ENCODE measurements at places on chromosomes 2 and 18.

- no peak for DNase-seq
- H3K4me3 ChIP-seq, result no peak overlapping the region
- H3K4me1 ChIP-seq, result no peaks in the 10 kb centered on the region
- H3K27me3 ChIP-seq, result peaks cover 37% of the 10 kb centered on the region
Observed at GRCh38 chr2:103873716-103874351, 980.1 kb upstream of the POU3F3 start.

DNA sequence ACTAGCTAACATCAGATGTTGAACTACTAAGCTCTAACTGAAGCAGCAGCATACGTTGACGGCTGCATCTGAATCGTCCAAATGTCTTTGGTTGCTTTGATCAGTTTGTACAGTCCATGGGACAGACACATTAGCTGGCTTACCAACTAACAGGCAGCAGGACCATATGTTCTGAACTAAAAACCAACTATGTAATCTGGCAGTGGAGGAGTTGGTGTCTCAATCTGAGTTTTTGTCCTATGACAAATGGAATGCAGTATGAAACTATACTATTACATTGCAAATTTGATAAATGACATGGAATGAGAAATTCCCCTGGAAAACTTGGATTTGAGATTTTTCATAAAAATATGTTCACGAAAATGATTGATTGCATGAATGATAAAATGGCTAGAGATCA is 79.5 kb downstream of the EPHA4 start:
- H3K36me3 ChIP-seq, result no peaks in the 10 kb centered on the region
- no peak overlapping the region for H3K27ac ChIP-seq
- no peak overlapping the region for H3K4me3 ChIP-seq

- 0 out of 2 replicates have a peak, but pooled peaks cover 3% of the 10 kb centered on the region for H3K36me3 ChIP-seq
- no peak overlapping the region for H3K27ac ChIP-seq
- no peak overlapping the region for H3K4me3 ChIP-seq
- no peak for DNase-seq
Observed at GRCh38 chr2:241499146-241499965, 9.0 kb downstream of the STK25 start.

GRCh38 chr2:241729868-241730267 is 4.6 kb upstream of the D2HGDH start:
- no peak for DNase-seq
- no peaks in the 10 kb centered on the region for H3K36me3 ChIP-seq
- H3K27ac ChIP-seq, result no peak overlapping the region
- no peaks in the 10 kb centered on the region for H3K27me3 ChIP-seq
- no peak overlapping the region for H3K4me3 ChIP-seq

- H3K36me3 ChIP-seq, result no peaks in the 10 kb centered on the region
- no peaks in the 10 kb centered on the region for H3K4me1 ChIP-seq
- no peak overlapping the region for H3K4me3 ChIP-seq
- no peak for DNase-seq
Observed at GRCh38 chr2:145503511-145503910, 983.6 kb upstream of the ZEB2 start.

- H3K27ac ChIP-seq, result no peak overlapping the region
- H3K4me1 ChIP-seq, result peaks cover 12% of the 10 kb centered on the region
- DNase-seq, result no peak
- H3K36me3 ChIP-seq, result no peaks in the 10 kb centered on the region
Observed at GRCh38 chr2:200296118-200296517, 10.4 kb upstream of the SPATS2L start.

All from PC-3 (cell line).